Amniotic stem cell (primary cell): ENCODE measurements at places on chromosomes 5 and 9.
A peak's percentile ranks its signal among the peaks of the same experiment; 100 is the strongest.

GRCh38 chr9:137542486-137542885, 7.7 kb downstream of the PNPLA7 start:
- no peak for DNase-seq

DNA sequence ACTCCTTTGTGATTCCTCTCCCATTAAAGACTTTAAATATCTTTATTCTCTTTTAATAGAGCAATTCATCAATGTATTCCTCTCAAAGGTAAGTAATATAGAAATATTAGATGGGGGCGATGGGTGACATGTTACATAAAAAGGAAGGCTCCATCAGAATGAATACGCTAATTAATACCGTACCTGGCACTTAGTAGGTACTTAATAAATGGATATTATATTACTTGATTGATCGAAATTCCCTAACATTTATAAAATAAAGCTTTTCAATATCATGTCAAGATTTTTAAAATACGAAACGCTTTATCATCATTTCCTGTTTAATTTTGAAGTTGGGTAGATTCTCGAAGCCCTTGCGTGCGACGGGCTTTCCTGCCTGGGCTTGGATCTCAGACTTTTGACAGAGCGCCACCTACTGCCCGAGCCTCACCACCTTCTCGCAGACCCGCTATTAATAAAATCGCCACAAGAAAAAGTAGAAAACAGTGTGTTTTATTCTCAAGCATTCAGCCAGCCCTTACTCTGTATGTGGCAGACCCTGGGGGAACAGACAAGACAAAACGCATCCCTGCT, 99.4 kb downstream of the C5orf15 start:
- DNase-seq, result no peak

GRCh38 chr9:130984521-130984920, 24.5 kb upstream of the LAMC3 start:
- DNase-seq, result no peak

DNA sequence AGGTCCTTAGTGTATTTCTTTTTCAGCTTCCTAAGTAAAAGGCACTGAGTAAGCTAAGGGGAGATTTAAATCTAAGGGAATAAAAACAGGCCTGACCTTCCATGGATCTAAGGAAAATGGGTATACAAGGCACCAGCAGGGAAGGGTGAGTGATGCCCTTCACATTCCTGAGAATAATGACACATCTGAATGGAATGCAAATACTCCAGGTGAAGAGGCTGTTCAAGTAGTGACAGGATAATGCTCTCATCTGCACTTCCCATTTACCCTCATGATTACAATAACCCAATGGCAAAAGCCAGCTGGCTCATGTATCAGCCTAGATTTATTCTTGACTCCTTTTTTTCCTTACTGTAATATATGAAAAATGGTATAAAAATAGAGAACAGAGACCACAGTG, 216.2 kb upstream of the ACTBL2 start:
- DNase-seq, result no peak

GRCh38 chr9:89400403-89401116, 82.3 kb downstream of the SECISBP2 start:
- DNase-seq, result no peak

GRCh38 chr9:68961587-68961986, 52.3 kb downstream of the PRKACG start:
- no peak for DNase-seq

DNA sequence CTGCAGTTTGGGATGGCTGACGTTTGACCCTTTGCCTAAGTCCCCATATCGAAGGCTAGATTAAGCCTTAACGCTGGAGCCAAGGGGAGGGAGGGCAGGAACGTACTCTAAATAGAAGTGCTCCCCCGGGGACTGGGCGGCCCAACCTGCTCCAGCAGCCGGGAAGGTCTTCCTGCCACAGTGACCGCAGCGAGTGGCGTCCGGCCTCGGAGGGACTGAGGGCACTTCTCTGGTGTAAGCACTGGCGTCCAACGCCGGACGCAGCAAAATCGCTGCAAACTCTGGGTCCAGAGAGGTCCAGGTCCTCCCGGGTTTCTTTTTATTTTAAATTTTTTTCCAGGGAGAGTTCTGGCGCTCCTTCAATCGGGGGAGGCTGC, 505 bp upstream of the ACER2 start:
- DNase-seq, result no peak

- no peak for DNase-seq
Observed at GRCh38 chr9:98995971-98996504, 52.3 kb downstream of the COL15A1 start.

DNA sequence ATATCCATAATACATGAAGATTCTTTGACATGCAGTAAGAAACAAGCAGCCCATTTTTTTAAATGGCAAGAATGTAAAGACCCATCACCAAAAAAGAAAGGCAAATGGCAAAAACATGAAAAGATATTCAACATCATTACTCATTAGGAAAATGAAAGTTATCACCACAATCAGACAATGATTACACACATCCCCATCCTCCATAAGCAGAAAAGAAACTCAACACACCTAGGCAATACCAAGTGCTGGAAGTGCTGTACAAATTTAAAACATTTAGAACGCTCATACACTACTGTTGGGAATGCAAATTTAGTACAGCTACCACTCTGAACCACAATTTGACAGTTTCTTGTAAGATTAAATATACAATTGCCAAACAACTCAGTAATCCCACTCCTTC, 466.7 kb downstream of the ACTL7B start:
- no peak for DNase-seq

- DNase-seq, result peak; percentile 50
Observed at GRCh38 chr5:34709861-34710673, 53.9 kb downstream of the RAI14 start.

DNA sequence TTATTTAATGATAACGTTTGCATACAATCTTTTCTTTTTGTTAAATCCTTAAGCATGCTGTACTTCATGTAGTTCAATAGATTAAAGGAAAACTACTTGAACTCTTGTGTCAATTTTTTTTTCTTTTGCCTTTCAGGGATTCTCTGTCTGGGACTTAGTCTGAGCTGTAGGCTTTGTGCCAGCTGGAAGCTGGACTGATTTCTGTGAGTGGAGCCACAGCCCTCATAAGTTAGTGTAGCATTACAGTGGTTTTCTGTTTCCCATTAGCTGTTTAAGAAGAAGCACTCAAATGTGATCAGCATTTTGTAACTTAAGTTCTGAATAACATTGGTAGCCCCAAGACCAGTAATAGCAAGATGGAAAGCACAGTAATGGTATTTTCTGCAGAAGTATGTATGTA, 330.6 kb upstream of the MEF2C start:
- no peak for DNase-seq

DNA sequence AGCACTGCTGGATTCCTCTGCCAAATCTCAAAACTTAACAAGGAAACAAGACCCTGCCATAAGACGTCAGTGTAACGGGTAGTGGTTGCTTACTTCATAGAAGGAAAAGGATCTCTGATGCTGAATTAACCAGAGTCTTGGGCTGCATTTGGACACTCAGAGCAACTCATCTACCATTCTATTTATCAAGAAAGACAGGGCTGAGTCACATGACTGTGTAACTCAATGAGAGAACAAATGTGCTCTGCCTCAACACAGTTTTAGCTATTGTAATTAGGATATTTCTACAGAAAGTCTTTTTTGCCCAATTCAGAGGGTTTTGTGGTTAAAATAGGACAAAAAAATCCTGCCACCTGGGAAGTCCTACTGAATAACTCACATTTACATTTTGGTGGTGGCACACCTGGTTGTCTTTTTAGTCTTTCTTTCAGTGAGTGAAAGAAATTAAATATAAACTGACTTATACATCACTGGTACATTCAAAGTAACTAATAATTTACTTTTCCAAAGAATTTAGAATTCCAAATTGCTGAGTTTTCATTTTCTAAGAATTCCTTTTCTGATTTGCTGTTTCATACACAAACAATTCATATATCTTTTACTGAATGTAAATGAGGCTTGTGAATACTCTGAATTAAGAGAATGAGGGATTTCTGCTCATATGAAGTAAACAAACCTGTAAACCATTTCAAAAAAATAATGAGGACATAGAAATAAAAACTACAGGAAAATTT, 104.4 kb downstream of the MPDZ start:
- DNase-seq, result no peak

DNA sequence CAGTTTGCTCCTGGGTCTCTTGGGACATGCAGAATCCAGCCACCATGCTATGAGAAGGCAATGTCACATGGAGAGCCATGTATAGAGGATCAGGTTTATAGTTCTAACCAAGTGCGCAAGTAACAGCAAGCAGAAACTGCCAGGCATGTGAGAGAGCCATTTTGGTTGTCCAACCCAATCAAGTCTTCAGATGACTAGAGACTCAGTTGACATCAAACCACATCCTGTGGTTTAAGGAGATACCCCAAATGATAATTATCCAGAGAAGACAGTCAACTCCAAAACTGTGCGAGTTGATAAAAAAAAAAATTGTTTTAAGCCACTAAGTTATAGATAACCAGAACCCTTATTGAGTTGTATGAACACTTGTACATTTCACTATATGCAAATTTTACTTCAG, 40.2 kb downstream of the TMEM232 start:
- no peak for DNase-seq

DNA sequence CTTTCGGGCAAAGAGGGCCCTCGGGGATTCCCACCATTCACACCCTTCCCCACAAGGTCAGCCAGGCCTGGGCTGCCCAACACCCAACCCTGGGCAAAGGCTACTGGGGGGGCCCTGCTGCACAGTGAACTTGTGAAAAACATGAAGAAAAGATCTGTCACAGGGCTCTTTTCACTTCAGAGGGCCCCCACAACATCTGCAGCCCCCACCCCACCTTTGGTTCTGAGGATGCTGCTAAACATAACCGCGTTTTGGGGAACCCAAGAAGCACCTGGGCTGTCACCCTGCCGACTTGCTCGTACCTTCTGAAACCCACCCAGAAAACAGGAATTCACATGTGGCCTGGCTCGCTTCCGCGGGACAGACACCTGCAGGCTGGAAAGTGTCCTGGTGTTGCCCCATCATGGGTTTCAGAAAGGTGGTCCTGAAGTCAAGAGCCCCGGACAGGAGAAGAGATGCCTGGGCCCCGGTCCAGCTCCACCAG, 29.3 kb downstream of the B4GALT1 start:
- no peak for DNase-seq

DNA sequence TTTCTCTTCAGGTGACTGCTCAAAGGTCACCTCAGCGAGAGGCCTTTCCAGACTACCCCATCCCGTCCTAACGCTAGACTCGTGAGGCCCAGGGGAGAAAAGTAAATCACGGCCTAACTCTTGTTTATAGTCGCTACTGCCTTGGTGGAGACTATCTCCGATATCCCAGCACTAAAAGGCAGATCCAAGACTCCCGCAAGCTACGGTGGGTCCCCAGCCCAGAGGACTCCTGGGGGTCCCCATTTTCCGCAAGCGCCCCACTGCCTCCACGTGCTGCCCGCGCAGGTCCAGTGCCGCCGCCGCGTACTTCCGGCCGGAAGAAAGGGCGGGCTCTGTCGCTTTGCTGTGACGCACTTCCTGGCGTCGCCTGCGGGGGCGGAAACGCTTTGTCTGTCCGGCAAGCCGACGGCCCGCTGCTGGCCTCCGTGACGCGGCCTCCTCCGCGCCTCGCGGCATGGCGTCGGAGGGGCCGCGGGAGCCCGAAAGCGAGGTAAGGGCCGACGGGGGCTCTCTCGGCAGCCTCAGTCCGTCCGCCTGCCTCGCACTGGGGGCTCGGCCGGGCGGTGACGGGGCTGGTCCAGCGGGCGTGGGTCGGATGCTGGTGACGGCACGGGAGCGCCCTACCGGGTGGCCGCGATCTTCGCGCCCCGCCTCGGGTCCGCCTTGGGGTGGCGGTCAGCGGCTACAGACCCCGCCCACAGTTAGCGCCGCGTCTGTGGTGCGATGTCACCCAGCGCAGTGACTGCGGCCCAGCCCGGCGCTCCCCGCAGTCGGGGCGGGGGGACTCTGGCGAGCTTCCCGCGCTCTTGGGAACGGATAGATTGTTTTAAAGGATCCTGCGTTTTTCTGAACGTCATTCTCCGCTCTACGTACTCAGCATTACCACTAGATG, at the start of gene SECISBP2:
TSS of gene SECISBP2 (plus strand) at position 378 of the 892 bp plus-strand sequence. CDS start at position 455, 77 bp downstream.
- DNase-seq, result peak; percentile 91

DNA sequence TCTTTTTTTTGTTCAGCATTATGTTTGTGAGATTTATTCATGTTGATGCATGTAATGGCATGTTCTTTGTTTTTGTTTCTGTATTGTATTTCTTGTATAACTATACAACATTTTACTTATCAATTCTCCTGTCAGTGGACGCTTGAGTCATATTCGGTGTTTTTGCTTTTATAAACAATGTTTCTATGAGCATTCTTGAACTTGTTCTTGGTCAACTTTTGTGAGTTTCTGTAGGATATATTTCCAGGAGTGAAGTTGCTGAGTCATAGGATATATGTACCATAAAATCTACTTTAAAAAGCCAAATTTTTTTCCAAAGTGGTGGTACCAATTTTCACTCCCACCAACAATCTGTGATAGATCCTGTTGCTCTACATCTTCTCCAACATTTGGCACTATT, 104.8 kb downstream of the VCAN start:
- DNase-seq, result no peak

DNA sequence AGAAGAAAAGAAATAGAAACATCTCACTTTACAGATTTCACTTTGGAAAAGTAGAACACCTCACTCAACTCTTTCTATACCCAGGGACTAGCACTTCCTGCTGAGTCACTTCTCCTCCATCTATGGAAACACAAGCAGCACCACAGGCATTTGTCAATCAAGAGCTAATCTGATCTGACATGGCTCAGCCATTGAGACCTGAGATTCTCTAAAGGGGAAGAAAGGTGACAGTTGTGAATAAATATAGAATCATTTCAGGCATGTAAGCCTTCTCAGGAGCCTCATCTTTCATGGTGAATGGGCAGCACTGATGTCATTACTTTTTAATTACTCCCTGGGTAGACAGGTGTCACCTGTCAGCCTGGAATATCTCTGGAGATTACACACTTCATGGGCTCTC, 559.8 kb downstream of the HINT1 start:
- no peak for DNase-seq

DNA sequence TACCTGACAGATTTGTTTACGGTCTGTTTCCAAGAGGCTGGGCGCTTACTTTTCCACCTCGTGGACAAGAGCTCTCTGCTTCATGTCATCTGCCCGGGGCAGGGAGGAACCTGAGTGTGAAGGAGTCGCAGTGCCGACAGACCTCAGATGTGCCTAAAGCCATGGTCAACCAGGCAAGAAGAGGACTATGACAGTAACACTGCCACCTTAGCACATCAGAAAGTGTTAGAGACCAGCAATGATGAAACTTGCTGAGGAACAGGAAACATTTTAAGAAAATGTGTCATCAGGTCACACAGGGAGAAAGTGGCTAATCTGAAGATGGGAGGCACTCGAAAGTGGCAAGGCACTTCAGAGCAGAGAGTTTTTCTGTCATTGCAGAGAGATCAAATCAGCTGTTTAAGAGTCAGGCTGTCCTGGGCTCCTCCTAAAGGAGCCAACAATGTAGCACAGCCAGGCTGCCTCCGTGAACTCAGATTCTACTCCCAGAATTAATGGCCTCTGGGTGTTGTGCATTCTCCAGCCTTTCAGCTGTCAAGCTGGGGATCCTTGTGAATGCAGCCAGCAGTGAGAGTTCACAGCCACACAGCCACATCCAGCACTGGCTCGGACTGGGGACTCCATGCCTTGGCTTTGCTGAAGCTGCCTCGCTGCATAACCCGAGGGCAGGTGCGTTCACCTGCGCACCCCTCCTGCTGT, 94.6 kb downstream of the RAPGEF1 start:
- no peak for DNase-seq
